ENCODE measurements at places on chromosomes 5 and 9.

DNA sequence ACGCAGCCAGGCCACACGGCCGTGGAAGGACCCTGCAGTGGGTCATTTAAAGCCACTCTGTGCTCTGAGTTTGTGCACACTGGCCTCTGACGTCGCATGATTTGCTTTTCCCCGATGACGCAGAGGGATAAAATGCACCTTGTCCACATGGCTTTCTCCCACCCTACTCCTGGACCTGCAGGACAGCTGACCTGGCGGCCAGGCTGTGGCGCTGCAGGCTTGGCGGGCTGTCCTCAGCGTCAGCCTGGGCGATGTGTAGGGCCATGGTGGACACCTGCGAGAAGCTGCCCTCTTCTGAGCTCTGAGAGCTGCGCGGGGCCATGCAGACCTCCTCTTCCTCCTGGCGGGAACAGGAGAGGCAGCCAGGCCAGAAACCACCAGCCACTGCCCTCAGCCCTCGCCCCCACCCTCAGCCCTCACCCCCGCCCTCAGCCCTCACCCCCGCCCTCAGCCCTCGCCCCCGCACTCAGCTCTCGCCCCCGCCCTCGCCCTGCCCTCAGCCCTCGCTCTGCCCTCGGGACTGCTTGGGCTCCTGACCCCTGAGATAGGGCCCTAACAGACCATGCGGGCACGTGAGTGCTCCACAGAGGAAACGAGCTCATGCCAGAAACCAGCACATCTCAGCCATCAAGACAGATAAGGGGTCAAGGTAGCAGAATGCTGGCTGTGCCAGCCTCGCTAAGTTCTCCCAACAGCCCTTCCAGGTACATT is 20.0 kb upstream of the SCGB3A1 start:
- DNase-seq, result no peak

DNA sequence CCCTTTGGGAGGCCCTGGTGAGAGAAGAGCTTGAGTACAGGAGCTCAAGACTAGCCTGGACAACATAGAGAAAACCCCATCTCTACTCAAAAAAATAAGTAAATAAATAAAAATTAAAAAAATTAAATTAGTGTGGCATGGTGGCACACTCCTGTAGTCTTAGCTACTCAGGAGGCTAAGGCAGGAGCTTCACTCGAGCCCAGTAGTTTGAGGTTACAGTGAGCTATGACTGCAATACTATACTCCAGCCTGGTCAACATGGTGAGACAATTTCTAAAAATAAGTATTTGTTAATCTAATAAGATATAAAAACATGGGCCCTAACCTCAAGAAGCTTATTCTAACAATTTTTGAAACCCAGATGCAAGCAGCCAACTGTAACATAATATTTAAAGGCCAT is 7.6 kb downstream of the RNF38 start:
- no peak for DNase-seq

- no peak for DNase-seq
Measured at GRCh38 chr5:17114233-17114632, 103.2 kb upstream of the BASP1 start.

- DNase-seq, result no peak
Measured at GRCh38 chr9:75053869-75054268, 25.8 kb upstream of the CARNMT1 start.

DNA sequence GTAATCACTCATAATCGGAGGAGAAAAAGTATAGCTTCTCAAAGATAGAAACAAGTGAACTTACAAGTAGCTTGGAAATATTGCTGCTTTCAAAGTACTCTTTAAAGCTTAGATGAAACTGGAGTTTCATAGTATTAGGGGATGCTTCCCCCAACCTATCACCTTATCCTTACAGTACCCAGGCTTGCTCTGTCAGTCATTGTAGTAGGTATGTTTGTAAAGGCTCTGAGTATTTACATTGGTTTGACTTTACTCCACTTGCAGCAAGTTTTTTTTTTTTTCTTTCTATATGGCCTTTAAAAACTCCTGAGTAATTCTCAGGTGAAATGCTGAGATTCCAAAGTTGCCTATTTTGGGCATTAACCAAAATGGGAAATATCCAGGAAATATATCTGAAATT is 84.8 kb downstream of the CD180 start:
- DNase-seq, result no peak

DNA sequence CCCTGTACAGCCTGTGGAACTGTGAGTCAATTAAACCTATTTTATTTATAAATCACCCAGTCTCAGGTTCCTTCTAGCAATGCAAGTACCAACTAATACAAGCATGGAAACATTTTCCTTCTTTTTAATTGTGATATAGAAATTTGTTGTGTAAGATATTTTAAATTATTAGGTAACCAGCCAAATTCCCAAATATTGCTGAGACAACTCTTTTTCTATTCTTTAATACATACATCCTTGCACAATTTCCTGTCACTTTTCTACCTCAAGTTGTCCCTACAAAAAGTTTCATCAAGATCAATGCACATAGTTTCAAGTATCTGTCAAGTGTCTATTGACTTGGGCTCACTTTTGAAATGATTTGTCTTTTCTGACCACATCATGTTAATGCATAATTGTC is 488.6 kb downstream of the ACTL7B start:
- no peak for DNase-seq

DNA sequence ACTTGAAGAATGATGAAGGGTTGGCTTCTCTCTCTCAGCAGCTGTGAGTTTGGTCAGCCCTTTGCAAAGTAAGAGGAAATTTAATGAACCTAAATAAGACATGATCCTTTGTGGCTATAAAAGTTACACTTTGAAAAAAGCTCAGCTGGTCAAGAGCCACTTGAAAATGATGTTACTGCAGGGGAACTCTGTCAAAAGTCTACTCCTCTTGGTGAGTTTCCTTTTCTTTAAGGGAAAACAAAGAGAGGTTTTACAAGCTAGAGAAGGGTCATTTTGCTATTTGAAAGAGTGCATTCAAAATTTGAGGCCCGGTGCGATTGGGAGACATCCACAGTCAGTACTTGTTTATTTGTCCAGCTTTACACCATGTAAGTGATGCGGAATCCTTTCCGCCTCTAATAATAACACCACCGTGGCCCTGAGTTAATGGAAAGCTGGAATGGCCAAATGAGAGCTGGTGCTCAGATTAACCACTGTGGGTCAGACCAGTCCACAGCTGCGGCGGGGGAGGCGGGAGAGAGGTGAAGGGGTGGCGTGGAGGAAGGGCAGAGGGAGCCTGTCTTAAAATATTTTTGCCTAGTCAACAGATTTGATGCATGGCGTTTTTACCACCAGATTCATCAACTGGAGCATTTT is 404.0 kb downstream of the TLE4 start:
- no peak for DNase-seq

DNA sequence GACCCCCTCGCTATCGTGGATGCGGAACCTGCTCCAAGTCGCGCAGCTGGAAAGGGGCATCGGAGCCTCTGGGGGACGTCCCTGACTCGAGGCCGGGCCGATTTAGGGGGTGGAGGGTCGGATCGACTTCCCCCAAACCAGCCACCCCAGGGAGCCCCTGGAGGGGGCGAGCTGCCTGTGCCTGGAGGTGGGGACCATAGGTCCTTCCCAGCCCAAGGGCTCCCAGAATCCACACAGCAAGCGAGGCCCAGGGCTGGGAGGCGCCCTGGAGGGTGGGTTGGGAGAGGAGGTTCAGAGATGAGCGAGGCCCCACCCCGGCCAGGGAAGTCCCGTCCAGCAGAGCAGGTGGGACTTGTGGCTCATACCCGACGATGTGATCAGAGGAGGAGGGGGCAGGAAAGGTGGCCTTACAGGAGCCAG is 147.6 kb downstream of the GAPVD1 start:
- no peak for DNase-seq

DNA sequence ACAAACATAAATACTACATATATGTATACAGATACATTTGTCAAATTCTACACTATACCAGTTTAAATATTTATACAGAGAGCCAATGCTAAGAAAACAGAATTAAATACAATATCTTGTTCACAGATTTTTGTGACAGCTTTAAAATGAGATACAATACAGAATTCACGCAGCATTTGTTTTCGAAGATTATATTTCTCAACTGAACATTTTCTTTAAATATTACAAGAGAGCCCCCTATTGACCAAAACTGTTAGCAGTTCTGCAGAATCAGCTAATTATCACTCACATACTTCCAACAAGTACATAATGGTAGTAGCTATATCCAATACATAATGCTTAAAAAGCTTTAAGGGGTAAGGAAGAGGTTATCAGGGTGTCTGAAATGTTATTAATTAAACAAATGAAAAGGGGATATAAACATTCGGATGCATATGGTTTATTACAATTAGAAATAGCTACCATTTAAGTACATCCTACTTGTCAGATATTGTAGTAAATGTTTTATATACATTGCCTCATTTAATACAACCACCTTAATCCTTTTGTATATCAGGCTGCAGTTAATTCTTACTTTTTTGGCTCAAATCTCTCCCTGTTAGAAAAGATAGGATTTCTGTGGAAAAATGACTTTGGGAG is 31.7 kb downstream of the ZDHHC21 start:
- DNase-seq, result no peak

GRCh38 chr5:149719666-149720065 is 10.4 kb upstream of the PPARGC1B start:
- DNase-seq, result no peak

DNA sequence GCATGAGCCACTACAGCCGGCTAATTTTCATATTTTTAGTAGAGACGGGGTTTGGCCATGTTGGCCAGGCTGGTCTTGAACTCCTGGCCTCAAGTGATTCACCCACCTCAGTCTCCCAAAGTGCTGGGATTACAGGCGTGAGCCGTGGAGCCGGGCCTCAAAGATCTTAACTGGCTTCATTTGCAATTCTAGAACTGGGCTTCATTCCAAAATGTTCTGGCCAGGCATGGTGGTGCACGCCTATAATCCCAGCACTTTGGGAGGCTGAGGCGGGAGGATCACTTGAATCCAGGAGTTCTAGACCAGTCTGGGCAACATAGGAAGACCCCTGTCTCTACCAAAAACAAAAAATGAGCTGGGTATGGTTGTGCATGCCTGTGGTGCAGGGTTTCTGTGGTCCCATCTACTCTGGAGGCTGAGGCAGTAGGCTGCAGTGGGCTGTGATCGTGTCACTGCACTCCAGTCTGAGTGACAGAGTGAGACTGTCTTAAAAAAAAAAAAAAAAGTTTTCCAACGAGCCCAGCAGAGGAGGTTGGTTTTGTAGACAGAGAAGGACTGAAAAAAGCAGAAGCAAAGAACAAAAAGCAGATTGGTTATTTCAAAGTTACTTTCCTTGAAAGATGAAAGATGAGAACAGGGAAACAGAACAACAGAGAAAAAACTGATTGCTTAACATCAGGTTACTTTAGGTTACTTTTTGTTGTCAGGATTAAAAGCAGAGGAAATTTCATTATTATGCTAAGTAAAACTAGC is 78.2 kb downstream of the ANKRD55 start:
- DNase-seq, result peak; percentile 67

GRCh38 chr5:175001876-175002645 is 277.7 kb downstream of the MSX2 start:
- no peak for DNase-seq

Measured in SIG-M5 (cell line).